Peyer's patch (tissue), 4 donors: ENCODE measurements at places on chromosomes 6 and 20. TPM values are rescaled to one million over a fixed set of nuclear protein-coding genes. Genes with fewer than 3 reads are reported as not detected.

DNA sequence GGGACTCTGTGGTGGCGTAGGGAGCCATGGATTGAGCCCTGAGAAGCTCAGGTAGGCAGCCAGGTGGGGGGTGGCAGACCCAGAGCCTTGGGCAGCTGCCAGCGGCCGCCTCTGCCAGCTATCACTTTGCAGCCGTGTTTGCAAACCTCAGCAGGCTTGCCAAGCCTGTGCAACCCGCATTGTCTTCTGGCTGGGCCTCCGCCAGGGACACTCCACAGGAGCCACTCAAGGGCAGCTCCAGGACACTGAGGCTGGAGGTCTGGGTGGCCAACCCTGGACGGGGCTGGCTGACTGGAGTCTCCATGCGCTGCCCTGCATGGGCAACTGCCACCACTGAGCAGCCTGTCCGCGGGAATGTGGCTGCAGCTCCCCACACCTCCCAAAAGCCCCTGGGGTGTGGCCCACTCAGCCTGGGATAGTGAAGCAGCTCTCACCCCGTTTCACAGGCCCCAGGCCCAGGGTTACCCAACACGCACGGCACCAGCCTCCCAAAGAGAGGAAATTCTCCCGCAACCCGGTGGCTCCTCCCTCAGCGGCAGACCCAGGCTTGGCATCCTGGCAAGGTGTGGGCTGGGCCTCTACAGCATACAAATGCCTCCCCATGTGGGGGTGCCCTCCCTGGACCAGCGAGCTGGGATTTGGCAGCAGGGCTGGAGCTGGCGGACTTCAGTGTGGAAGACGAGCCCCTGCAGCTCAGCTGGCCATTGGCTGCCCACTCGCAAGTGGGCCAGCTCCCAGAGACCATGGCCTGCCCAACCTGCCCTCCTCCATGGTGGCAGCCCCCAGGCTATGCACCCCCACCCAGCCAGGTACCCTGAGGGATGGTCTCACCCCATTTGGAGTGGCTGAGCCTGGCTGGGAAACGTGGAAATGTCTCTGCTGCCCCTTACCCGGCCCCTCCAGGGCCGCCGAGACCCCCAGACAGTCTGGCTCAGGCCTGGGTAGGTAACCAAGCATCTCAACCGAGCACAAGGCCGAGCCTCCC lies 2.9 kb downstream of the CHRNA4 start:
- no peak for DNase-seq

DNA sequence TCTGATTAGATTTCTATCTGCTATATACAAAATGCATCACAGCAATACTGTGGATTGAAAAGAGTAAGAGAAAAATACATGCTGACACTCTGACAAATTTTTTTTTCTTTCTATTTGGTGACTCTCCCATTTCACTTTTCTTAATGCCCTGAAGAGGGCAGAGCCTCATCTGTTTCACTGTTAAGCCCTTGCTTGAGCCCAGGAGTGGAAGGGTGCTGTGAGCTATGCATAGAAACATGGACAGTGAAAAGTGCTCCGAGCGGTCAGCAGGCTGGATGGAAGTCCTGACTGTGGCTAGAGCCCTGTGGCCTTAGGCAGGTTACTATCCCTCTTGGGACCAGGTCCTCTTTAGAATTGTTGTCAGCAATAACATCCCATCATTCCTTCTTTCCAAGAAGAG lies 17.4 kb upstream of the CSE1L start:
- DNase-seq: no peak

Gene TSBP1
- total RNA-seq: not detected

DNA sequence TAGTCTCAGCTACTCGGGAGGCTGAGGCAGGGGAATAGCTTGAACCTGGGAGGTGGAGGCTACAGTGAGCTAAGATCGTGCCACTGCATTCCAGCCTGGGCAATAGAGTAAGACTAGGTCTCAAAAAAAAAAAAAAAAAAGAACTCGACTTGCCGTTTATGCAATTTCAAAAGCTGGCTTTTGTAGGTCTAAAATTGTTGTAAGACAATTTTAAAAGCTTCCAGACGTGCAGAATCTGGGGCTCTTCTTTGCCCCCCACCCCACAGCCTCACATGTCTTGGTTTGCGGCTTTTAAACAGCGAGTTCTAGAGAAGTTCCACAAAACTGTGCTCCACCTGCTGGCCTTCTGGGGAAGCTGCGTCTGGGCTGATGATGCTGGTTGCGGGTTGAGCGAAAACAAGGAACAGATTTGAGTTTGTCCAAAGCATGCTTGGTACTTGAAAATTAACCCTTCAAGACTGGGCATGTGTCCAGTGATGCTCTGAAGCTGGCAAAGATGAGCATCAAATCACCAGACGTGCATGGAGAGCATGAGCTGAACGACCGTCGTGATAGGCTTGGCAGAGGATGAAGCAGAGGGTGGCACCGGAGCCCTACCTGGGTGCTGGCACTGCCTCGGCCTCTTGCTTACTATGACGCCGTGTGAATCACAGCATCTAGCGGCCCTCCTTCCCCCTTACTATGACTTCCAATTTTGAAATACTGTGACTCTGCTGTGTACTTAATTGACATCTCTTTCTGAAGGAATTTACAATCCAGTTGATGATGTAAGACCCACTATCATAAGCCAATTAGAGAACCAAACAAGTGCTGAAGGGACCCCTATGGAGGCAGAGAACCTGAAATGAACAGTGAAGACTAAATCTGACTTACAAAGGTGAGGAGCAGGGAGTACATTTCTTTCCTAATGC lies 171.4 kb downstream of the GMPR start:
- peak; percentile 67 for DNase-seq

Gene CGAS
- 8.3 TPM for total RNA-seq

Gene RFX6
- total RNA-seq: 1.9 TPM

Gene NFATC2
- 4.4 TPM for total RNA-seq

GRCh38 chr20:36173451-36173933 lies 19.0 kb downstream of the EPB41L1 start:
- no peak for DNase-seq

Gene CST2
- not detected for total RNA-seq

DNA sequence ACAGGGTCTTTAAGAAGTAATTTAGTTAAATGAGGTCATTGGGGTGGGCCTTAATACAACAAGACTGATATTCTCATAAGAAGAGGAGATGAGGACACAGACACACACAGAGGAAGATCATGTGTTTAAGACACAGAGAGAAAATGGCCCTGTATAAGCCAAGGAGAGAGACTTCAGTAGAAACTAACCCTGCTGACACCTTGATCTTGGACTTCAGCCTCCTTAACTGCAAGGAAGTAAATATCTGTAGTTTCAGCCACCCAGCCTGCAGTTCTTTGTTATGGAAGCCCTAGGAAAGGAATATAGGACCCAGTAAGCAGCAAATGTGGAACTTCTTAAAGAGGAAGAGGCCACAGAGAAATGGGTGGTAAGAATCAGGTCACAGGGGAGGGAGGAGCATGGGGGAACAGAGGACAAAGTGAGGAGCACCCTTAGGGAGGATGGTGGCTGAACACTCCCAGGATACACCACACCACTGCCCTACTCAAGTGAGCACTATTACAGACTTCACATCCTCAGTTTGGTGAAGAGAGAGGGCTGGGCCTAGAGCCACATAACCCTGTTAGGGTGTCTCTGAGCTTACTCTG lies 762 bp downstream of the SIRPB1 start:
- no peak for DNase-seq

GRCh38 chr6:168007592-168008338 lies 10.3 kb downstream of the KIF25 start:
- DNase-seq: no peak

Gene HELZ2
- 32.2 TPM for total RNA-seq

GRCh38 chr6:154408891-154409500 lies 52.4 kb upstream of the IPCEF1 start:
- DNase-seq: no peak

Gene MCHR2
- total RNA-seq: not detected

- no peak for DNase-seq
These were observed 10.6 kb downstream of the RNF182 start for GRCh38 chr6:13935190-13935880.

Gene SLC44A4
- total RNA-seq: 508 TPM

- no peak for DNase-seq
These were observed 44.2 kb upstream of the SCRT2 start for GRCh38 chr20:719816-720215.

DNA sequence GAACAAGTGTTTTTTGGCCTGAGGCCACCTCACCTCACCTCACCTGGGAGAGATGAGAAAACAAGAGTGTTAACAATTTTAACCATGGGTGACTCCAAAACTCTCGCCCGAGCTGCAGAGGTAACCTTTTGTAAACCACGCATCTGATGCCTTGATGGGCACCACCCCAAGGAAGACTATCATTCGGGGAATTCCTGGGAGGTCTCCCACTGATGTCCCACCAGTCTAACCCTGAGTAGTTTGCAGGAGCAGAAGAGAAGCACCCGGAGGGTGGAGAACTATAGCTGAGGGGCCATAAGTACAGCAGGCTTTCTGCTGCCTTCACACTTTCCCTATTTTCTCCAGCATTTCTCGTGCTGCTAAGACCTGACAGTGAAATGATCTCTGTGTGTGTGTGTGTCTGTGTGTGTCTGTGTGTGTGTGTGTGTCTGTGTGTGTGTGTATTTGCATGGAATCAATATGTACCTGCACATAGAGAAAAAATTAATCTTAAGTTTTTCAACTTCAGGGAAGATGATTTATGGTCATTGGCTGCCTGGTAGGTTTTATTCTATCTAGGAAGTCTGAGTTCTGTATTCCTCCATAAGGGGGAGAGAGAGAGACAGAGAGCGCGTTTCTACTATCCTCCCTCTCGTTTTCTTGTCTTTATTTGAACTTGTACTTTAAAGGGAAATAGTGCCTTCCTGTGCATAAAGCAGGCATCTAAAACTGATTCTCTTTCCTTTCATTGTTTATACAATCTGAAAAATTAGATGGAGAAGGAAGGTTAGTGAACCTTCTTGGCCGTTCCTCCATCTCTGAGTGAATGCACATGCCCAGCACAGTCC lies 75.8 kb downstream of the CAP2 start:
- no peak for DNase-seq

DNA sequence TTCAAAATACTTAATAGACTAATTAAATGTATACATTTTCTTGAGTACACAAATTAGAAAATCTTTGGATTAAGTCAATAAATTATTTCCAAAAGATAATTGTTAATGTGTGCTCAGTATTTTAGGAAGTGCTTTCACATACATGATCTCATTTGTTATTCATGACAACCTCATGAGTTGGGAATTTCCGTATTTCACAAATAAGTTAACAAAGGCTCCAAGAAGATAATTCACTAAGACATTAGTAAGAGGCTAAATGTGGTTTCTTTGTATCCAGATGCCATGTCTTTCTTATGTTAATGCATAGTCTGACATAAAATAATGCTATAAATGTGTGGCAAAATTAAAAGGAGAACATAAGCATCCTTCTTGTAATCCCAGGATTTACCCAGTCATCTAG lies 79.5 kb upstream of the TCF21 start:
- no peak for DNase-seq

GRCh38 chr6:134708079-134708478 lies 241.8 kb downstream of the ALDH8A1 start:
- DNase-seq: no peak

GRCh38 chr6:37783856-37784584 lies 35.5 kb upstream of the ZFAND3 start:
- peak; percentile 52 for DNase-seq
